ENCODE measurements at places on chromosomes 7 and 10. TPM values are rescaled to one million over a fixed set of nuclear protein-coding genes. Genes with fewer than 3 reads are reported as not detected.

ZNF511 gene
- total RNA-seq: 62.6 TPM

C7orf57 gene
- total RNA-seq: not detected

TMEM213 gene
- total RNA-seq: not detected

EPO gene
- total RNA-seq: not detected

BTBD16 gene
- not detected for total RNA-seq

AGAP3 gene
- total RNA-seq: 12.1 TPM

CLDN4 gene
- 0.16 TPM for total RNA-seq

ATE1 gene
- total RNA-seq: 20.2 TPM

UNC5B gene
- total RNA-seq: 0.05 TPM

SHTN1 gene
- total RNA-seq: not detected

CUZD1 gene
- total RNA-seq: 3.1 TPM

CABCOCO1 gene
- not detected for total RNA-seq

AVPI1 gene
- total RNA-seq: 1.7 TPM

GRCh38 chr7:15886626-15887025, 200.1 kb upstream of the MEOX2 start:
- no peak for DNase-seq

- no peak for DNase-seq
Observed at GRCh38 chr7:131621652-131622051, 65.2 kb upstream of the PODXL start.

DNA sequence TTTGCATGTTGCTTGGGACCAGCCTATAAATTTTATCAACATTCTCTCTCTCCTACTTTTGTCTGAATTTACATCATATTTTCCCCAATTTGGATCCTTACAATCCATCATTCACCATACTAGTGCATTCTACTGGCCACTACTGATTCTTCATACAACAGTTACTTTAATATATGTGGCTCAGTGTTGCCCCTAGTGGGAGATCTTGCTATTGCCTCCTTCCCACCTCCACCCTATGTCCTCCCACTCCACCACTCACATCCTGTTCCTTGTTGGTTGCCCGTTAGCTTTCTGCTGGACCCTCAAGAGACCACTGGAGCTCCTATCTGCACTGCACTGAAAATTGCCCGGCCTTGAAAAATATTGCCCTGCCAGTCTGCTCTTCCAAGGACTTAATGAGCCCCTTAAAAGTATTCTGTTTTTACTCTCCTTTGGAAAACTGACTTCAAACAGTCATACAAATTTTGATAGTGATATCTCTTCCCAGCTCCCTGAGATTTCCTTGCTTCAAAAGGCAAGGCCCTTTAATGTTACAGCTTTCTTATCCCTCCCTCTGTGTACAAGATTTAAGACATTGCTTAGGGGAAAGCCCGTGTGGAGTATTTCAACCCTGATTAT, 243.2 kb upstream of the TMEM229A start:
- DNase-seq: peak; percentile 21

DNA sequence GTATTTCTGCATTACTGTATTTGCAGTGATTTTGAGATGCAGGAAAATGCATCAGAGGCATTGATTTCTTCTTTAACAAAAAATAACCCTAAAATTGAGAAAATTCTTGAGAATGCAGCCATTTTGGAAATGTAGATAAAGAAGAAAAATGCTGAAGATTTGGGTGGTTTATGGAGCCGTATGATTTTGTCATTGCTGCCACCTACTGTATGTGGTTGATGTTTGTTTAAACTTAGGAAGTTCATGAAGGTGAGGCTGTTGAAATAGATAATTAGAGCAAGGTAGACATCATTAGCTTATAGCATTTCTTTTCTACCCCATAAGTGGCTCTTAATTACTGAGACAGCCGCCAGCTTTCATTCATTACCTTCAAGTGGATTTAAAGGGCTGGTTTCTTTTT, 92.1 kb upstream of the SAMD8 start:
- DNase-seq: peak; percentile 47

GRCh38 chr10:63133821-63134557, 861 bp downstream of the NRBF2 start:
- DNase-seq: no peak

DNA sequence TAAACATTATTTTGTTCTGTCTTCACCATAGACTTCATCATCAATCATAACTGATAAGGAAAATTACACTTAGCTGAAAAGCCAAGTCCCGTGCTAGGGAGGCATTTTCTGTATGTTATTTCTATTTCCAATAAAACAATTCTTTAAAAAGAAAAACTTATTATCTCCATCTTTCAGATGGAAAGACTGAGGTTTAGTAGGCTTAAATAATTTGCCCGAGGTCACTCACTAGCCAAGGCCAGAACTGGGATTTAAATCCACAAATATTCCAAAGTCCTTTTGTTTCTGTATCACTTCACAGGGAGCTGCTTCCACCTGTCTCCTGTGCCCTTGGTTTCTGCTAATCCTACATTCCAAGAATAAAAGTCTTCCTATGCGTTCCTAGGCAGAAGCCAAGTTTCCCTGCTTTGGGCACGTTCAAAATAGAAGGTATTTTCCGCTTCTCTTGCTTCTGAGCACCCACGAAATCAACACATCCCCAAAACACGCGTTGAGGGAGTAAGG, 732 bp downstream of the CPVL start:
- no peak for DNase-seq

- no peak for DNase-seq
Observed at GRCh38 chr7:138000081-138000701, 1.7 kb downstream of the CREB3L2 start.

DNA sequence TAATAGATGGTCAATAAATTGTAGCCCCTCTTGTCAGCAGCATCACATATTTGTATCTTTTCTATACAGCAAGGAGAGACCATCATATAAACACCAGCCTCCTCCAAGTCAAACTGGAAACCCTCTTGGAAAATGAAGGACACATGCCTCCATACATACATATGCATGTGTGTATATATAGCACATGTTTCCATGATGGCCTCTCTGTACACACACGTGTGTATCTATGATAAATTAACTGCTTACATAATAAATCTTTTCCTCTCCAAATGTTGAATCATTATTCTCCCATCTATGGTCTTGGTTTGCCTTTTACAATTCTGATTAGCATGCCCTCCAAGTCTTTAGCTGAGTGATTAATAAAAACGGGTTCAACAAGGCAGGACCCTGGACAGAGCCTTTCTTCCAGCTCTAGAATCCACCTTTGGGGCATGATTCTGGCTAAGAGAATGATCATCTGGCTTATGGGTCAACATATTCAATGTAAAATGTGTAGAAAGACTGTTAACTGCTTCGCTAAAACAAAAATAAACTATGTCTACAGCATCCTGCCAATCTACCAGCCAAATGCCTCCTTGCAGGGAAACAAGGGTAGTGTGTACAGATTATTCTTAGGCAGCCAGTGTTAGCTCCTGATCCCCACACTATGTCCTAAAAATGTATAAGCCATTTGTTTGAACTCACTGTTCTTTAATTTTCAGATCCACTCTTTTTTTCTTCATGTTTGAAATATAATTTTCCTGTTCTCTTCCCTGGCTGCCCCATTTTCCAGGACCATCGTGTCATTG, 70.0 kb downstream of the CRTAC1 start:
- no peak for DNase-seq

DNA sequence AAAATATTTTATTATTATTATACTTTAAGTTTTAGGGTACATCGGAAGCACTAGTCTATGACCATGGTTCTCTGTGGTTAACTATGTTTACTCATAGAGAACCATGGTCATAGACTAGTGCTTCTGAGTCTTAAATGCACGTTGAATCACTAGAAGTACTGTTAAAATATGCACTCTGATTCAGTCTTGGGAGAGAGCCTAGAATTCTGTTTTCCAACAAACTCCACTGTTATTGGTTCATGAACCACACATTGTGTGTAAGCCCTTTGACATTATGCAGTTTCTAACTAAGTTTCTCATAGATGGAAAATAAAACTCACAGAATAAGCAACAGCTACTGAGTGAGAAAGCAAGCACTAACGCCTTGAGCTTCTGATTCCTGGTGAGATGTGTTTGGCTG, 1120.6 kb downstream of the SORCS1 start:
- no peak for DNase-seq

- DNase-seq: no peak
Observed at GRCh38 chr7:99780588-99780987, 3.4 kb downstream of the CYP3A4 start.

GRCh38 chr7:140458201-140458600, 21.1 kb downstream of the MKRN1 start:
- no peak for DNase-seq

DNA sequence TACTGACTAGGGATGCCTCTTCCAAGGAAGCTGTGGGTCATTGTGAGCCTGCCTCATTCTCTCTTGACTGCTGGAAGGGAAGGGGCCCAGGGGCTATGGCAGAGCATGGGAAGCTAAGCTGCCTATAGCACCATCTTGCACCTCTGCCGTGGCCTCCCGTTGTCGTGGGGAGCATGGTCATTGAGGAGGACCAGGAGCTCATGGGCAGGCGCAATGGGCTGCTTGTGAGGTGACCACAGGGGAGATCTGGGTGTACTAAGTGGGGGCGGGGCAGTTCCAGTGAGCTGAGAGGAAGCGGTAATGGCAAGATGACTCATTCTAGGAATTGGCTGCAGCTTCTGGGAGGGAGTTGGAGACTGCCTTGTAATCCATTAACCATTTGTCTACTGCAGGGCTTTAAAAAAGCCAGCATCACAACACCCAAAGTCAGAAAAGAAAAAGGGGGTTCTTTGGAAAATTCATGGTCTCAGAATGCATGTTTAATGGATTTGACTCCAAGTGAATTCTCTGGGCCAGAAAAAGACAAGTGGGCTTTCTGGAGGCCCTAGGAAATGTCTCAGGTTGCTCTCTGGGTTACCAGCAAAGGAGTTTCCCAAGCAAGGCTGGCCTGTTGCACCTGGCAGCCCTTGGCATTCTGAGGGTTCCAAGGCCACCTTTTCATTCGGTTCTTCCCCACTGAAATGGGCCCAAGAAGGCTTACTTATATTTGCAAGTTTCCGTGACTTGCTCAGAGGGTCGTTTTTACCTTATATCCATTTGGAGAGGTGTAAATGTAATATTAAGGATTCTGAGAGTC, 3.6 kb downstream of the DUSP5 start:
- peak; percentile 82 for DNase-seq

GRCh38 chr10:103510791-103511752, 17.6 kb downstream of the NEURL1 start:
- no peak for DNase-seq

DNA sequence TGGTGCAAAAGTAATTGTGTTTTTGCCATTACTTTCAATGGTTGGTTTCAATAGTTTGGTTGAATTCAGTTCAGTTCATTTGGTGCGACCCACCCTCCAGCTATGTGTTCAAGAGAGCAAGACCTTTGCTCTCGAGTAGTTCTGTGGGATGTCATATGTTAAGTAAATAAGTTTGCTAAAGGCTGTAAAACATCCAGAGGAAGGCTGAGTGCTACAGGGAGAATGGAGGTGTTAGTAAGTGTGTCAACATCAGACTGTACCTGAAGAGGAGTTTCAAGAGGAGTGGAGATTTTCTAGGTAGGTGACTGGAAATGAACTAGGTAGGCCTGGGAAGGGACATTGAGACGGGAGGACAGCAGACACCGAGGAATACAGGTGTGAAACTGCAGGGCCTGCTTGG, 147.7 kb downstream of the SH2D4B start:
- DNase-seq: no peak

- no peak for DNase-seq
Observed at GRCh38 chr7:150992051-150992640, 1.3 kb downstream of the NOS3 start.
